ENCODE measurements at places on chromosomes 5 and 9.

DNA sequence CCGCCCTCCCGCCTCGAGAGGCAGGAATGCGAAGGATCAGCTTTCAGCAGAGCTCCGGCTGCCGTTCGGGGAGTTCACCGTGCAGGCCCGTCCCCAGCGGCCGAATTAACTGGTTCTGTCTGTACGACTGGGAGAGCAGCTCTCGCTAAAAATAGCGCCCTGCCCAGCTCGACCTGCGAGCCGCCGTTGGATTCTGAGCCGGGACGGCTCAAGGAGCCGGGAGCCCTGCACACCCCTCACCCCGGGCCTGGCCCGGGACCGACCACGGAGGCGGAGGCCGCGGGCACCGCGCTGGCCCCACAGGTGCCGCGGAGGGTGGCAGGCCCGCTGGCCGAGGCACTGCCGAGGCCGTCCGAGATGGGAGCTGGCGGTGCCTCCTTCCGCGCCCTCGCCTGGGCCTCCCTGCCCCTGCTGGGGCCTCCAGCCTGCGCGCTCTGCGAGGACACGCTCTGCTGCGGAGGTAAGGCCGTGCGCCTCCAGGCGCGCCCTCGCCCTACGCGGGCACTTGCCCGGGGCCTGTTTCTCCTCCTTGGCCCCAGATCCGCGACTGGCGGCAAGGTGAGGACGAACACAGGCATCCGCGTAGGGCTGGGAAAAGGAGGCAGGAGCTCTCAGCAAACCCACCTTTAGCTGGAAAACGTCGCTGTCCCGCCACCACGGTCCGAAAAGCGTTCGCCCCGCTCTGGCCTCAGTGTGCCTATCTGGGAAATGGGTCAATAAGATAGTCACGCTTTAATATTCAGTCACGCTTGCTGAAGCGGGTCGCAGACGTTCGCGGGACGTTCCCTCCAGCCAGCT, 53.1 kb upstream of the DAB2IP start:
- H3K4me3 ChIP-seq = no peak overlapping the region
- DNase-seq = no peak
- H3K4me1 ChIP-seq = no peaks in the 10 kb centered on the region
- H3K36me3 ChIP-seq = no peaks in the 10 kb centered on the region
- H3K27ac ChIP-seq = no peak overlapping the region
- peaks cover 44% of the 10 kb centered on the region for H3K27me3 ChIP-seq

- no peaks in the 10 kb centered on the region for H3K4me1 ChIP-seq
- no peak overlapping the region for H3K27ac ChIP-seq
- H3K36me3 ChIP-seq = no peaks in the 10 kb centered on the region
- DNase-seq = no peak
- no peak overlapping the region for H3K4me3 ChIP-seq
- H3K27me3 ChIP-seq = no peaks in the 10 kb centered on the region
These were observed 398.9 kb downstream of the PLK2 start for GRCh38 chr5:58060996-58061395.

DNA sequence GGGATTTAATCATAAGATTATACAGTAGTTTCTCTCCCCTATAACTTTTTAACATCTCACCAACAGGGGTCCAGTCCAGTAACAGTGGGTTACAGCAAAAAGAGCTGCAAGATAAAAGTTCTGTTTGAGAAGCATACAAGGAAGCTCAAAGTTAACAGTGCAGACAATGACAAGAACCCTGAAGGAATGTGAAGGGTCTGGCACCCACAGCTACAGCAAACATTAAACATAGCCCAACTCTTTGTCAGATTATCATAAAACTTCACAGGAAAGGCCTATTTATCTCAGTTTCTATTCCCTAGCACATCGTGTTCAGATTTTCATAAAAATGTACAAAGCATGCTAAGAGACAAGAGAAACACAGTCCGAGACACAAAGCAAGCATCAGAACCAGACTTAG, 309.4 kb downstream of the DIRAS2 start:
- H3K27ac ChIP-seq = no peak overlapping the region
- H3K4me3 ChIP-seq = no peak overlapping the region
- H3K36me3 ChIP-seq = no peaks in the 10 kb centered on the region
- H3K4me1 ChIP-seq = no peaks in the 10 kb centered on the region
- DNase-seq = no peak

- DNase-seq = no peak
- no peak overlapping the region for H3K27ac ChIP-seq
- no peak overlapping the region for H3K4me3 ChIP-seq
- peaks cover 11% of the 10 kb centered on the region for H3K4me1 ChIP-seq
- no peaks in the 10 kb centered on the region for H3K36me3 ChIP-seq
These were observed 74.7 kb downstream of the FGF1 start for GRCh38 chr5:142611154-142611553.

DNA sequence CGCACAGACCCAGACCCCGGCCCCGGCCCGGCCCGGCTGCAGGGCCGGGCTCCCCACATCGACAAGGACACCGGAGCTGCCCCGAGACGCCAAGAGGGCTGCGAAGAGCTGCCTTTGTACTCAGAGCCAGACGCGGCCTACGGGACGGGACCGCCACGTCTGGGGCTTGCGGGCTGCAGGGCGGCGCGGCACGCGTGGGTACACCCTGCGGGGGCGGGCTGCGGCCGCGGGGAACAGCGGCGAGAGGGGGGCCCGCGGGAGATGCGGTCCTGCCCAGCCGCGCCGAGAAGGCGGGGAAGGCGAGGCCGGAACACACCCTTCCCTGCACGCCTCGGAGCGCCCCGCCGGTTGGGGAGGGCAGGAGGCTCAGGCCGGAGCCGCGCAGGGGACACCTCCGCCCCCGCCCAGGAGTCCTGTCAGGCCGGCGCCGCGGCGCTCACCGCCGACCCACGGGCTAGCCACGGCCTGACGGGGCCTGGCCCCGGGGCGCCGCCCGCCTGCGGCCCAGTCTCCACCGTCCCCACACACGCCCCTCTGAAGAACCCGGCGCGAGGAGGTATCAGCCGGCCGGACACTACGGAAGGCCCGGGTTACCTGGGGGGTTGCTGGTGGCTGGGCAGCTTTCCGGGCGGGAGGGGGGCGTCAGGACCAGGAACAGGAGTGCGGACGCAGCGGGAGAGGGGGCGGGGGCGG, 478 bp downstream of the RAB14 start:
- peaks cover 12% of the 10 kb centered on the region for H3K4me1 ChIP-seq
- H3K4me3 ChIP-seq = peak overlapping the region; percentile 91
- H3K27me3 ChIP-seq = no peaks in the 10 kb centered on the region
- DNase-seq = no peak
- peak overlapping the region; percentile 95 for H3K27ac ChIP-seq

DNA sequence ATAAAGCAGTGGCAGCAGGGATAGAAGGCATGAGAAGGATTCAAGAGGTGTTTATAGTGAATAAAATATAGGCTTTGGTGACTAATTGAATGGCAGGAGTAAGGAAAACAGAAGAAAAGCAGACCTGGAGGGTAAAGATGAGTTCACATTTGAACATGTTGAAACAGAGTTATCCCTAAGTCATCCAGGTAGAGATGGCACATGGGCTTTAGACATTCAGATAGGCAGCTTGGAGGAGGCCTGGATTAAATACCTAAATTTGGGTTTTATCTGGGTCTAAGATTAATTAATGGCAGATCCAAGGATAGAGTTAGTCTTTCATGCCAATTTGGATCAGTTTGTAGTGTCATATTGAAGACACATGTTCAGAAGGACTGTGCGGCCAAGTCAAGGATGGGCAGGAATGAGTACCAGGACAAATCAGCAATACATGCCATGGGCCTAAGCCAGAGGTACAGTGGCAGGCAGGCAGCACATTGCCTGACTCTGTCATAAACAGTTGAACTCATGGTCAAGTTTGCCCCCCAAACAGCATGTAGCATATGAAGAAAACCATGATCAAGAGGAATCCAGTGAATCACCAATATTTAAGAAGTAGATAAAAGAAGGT, 115.5 kb upstream of the SLC12A2 start:
- peaks cover 7% of the 10 kb centered on the region for H3K36me3 ChIP-seq
- H3K4me1 ChIP-seq = no peaks in the 10 kb centered on the region
- H3K4me3 ChIP-seq = no peak overlapping the region
- no peak overlapping the region for H3K27ac ChIP-seq
- no peak for DNase-seq

GRCh38 chr5:150295741-150296486, 6.3 kb upstream of the CAMK2A start:
- H3K27ac ChIP-seq = no peak overlapping the region
- no peaks in the 10 kb centered on the region for H3K4me1 ChIP-seq
- peaks cover 23% of the 10 kb centered on the region for H3K27me3 ChIP-seq
- H3K4me3 ChIP-seq = no peak overlapping the region

GRCh38 chr9:98539954-98540353, 168.8 kb downstream of the GABBR2 start:
- DNase-seq = no peak
- no peaks in the 10 kb centered on the region for H3K4me1 ChIP-seq
- H3K27ac ChIP-seq = no peak overlapping the region
- H3K36me3 ChIP-seq = no peaks in the 10 kb centered on the region
